B cell (primary cell): ENCODE measurements at places on chromosomes 2 and 18. TPM values are rescaled to one million over a fixed set of nuclear protein-coding genes. Genes with fewer than 3 reads are reported as not detected.
A peak's percentile ranks its signal among the peaks of the same experiment; 100 is the strongest.

DNA sequence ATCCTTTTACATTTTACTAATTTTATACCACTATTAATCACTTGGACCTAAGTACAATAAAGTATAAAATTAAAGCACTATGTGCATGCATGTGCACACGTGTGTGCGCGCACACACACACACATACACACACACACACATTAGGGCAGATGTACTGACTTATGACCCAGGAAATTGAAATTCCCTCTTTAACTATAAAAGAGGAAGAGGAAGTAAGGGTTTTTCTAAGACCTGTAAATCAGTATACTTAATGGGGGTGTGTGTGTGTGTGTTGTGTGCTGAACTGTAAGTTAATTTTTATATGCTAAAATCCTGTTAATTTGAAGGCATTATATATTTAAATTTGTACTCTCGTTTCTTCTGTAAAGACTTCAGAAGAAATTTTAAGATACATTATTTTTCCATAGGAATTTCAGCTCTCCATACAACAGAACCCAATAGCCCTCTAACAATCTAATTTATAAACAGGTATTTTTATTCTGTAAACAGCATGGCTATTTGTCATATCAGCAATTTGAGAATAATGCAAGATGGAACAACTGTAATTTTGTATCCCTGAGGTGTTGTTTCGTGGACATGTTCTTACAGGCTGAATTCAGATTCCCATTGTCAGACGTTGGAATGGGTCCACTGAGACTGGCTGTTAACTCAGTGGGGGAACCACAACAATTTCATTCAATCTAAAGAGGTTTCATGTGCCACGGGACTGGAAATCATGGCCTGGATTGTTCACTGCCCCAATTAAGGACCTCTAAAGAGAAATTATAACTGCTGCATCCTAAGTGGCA is 90.9 kb downstream of the PLA2R1 start:
- H3K4me3 ChIP-seq, result no peak overlapping the region
- no peaks in the 10 kb centered on the region for H3K4me1 ChIP-seq
- H3K36me3 ChIP-seq, result no peaks in the 10 kb centered on the region
- H3K27ac ChIP-seq, result no peak overlapping the region
- no peaks in the 10 kb centered on the region for H3K27me3 ChIP-seq

- H3K36me3 ChIP-seq, result no peaks in the 10 kb centered on the region
- H3K4me1 ChIP-seq, result no peaks in the 10 kb centered on the region
- no peak for DNase-seq
- H3K27ac ChIP-seq, result no peak overlapping the region
- H3K27me3 ChIP-seq, result no peaks in the 10 kb centered on the region
Measured at GRCh38 chr2:222228054-222228453, 70.7 kb downstream of the PAX3 start.

- H3K27ac ChIP-seq, result no peak within 1 kb of the TSS
- peaks cover 3% of the 10 kb centered on the region for H3K27me3 ChIP-seq
- no peak within 1 kb of the TSS for H3K4me3 ChIP-seq
- no peaks in the 10 kb centered on the region for H3K36me3 ChIP-seq
- no peak for DNase-seq
Measured at GRCh38 chr2:186848873-186849578, at the start of gene ZSWIM2. Gene ZSWIM2, minus strand, starts transcription at chr2:186849170. Its CDS starts 40 bp downstream, at chr2:186849130.

GRCh38 chr2:57902578-57902977 is 144.0 kb upstream of the VRK2 start:
- no peak overlapping the region for H3K4me3 ChIP-seq
- no peaks in the 10 kb centered on the region for H3K36me3 ChIP-seq
- peaks cover 5% of the 10 kb centered on the region for H3K4me1 ChIP-seq
- no peaks in the 10 kb centered on the region for H3K27me3 ChIP-seq

- no peaks in the 10 kb centered on the region for H3K27me3 ChIP-seq
- H3K27ac ChIP-seq, result no peak overlapping the region
- no peaks in the 10 kb centered on the region for H3K4me1 ChIP-seq
- H3K4me3 ChIP-seq, result no peak overlapping the region
- no peaks in the 10 kb centered on the region for H3K36me3 ChIP-seq
Measured at GRCh38 chr2:44155666-44156446, 12.8 kb upstream of the PPM1B start.

- no peaks in the 10 kb centered on the region for H3K36me3 ChIP-seq
- no peak overlapping the region for H3K4me3 ChIP-seq
- peaks cover 7% of the 10 kb centered on the region for H3K27me3 ChIP-seq
- DNase-seq, result no peak
- H3K27ac ChIP-seq, result no peak overlapping the region
Measured at GRCh38 chr18:59455728-59456276, 96.7 kb upstream of the LMAN1 start.

- no peak overlapping the region for H3K4me3 ChIP-seq
- no peak for DNase-seq
- H3K36me3 ChIP-seq, result no peaks in the 10 kb centered on the region
- peaks cover 11% of the 10 kb centered on the region for H3K4me1 ChIP-seq
Measured at GRCh38 chr2:238090887-238091286, 9.3 kb upstream of the ESPNL start.

GRCh38 chr2:128215897-128216642 is 102.6 kb downstream of the HS6ST1 start:
- no peaks in the 10 kb centered on the region for H3K36me3 ChIP-seq
- H3K4me1 ChIP-seq, result peaks cover 4% of the 10 kb centered on the region
- no peak overlapping the region for H3K27ac ChIP-seq
- no peak overlapping the region for H3K4me3 ChIP-seq
- DNase-seq, result no peak

DNA sequence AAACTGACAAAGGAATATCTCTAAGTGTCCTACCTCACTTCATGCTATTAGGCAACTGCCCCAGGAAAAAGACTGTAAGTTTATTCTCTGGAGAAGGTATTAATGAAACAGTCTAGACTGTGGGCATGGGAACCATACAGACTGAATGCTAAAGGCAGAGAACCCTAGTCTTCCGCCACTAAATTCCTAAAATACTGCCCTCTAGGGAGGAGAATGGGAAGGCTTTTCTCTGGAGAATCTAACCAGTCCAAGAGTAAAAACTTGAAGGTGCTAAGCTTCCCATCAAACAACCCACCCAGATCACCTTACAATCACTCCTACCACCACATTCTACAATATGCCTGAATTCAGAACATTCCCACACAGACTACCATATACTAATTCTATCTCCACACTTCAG is 3.4 kb downstream of the SRBD1 start:
- peaks cover 5% of the 10 kb centered on the region for H3K36me3 ChIP-seq
- H3K27me3 ChIP-seq, result no peaks in the 10 kb centered on the region

GRCh38 chr18:37385846-37386778 is 179.5 kb downstream of the CELF4 start:
- no peaks in the 10 kb centered on the region for H3K36me3 ChIP-seq
- no peaks in the 10 kb centered on the region for H3K27me3 ChIP-seq
- no peaks in the 10 kb centered on the region for H3K4me1 ChIP-seq
- H3K4me3 ChIP-seq, result no peak overlapping the region
- H3K27ac ChIP-seq, result no peak overlapping the region

- no peak overlapping the region for H3K4me3 ChIP-seq
- H3K36me3 ChIP-seq, result no peaks in the 10 kb centered on the region
- no peak for DNase-seq
- H3K4me1 ChIP-seq, result no peaks in the 10 kb centered on the region
- H3K27me3 ChIP-seq, result no peaks in the 10 kb centered on the region
Measured at GRCh38 chr18:7684966-7685365, 117.8 kb downstream of the PTPRM start.

DNA sequence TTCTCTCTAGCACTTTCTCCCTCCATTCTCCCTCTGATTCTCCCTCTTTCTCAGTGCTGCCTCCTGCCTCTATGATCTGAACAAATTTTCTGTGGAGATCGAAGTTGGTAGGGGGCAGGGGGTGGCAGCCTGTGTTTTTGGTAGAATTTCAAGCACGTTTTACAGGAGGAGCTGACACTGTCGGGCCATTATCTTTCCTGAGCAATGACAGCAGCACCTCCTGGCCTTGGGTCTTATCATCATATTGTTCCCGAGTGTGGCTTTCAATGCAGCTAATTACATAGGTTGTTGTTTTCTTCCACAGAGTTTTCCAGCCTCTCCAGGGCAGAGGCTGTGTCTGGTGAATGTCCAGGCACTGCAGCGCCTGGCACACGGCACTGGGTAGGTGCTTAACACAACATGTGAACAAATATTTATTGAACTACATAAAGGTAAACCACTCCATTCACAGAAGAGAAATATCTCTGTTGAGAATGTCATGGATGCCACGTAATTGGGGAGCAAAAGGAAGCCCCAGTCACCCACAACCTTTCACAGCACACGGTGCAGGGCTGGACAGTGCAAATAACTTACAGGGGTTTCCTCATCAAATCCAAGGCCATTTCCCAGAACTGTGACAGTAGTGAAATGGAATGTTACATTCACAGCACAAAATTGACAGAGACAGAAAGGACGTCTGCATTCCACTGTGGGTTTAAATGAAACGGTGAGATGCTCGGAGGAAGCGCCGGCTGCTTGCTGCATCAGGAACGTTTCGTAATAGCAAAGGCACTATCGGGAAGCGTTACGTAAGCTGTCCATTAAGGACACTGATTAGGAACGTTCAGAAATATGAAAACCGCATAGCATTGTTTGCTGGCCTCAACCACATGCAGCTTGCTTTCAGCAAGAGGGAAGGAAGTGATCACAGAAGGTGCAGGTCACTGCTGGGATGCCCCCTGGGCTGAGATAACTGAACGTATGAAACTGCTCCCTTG is 6.5 kb upstream of the KCNG2 start:
- peak; percentile 40 for DNase-seq
- peaks cover 38% of the 10 kb centered on the region for H3K27me3 ChIP-seq
- H3K4me3 ChIP-seq, result no peak overlapping the region

GRCh38 chr18:62394006-62394763 is 69.1 kb downstream of the TNFRSF11A start:
- no peak for DNase-seq
- H3K4me1 ChIP-seq, result no peaks in the 10 kb centered on the region
- no peaks in the 10 kb centered on the region for H3K36me3 ChIP-seq
- no peaks in the 10 kb centered on the region for H3K27me3 ChIP-seq
- H3K4me3 ChIP-seq, result no peak overlapping the region
- no peak overlapping the region for H3K27ac ChIP-seq

GRCh38 chr2:102356381-102356712 is 751 bp downstream of the IL18R1 start:
- H3K36me3 ChIP-seq, result no peaks in the 10 kb centered on the region
- no peaks in the 10 kb centered on the region for H3K27me3 ChIP-seq
- peak overlapping the region; percentile 77 for H3K4me3 ChIP-seq
- H3K27ac ChIP-seq, result peak overlapping the region; percentile 64
- no peak for DNase-seq

Gene DSC1
- total RNA-seq, result not detected in 2 replicates

Gene TWIST2
- total RNA-seq, result not detected in 2 replicates

Gene FOXI3
- total RNA-seq, result not detected in 2 replicates

Gene ALPG
- not detected in 2 replicates for total RNA-seq

Gene PSMA8
- 0.91 and 1.0 TPM in 2 replicates for total RNA-seq

Gene PRKAG3
- total RNA-seq, result not detected in 2 replicates
